ENCODE measurements at places on chromosomes 3 and 15.

DNA sequence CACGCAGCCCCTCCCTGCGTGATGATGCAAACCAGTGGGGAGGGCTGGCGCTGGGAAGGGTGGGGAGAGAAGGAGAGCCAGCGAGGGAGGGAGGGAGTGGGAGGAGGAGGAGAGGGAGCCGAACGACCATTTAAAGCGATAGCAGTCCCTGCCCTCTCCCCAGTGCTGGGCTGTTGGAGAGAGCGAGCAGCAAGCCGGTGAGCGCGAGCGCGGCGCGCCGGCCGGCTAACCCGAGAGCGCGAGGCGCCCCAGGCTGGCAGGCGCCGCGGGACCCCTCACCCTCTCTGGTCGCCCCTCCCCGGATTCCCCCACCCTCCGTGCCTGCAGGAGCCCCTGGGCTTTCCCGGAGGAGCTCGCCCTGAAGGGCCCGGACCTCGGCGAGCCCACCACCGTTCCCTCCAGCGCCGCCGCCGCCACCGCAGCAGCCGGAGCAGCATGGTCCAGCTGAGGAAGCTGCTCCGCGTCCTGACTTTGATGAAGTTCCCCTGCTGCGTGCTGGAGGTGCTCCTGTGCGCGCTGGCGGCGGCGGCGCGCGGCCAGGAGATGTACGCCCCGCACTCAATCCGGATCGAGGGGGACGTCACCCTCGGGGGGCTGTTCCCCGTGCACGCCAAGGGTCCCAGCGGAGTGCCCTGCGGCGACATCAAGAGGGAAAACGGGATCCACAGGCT lies at the start of gene GRM7:
Gene GRM7, plus strand, starts transcription at position 162 of the 671 bp plus-strand sequence.
- H3K36me3 ChIP-seq = no peaks in the 10 kb centered on the region
- H3K4me3 ChIP-seq = no peak within 1 kb of the TSS
- H3K27me3 ChIP-seq = peaks cover 18% of the 10 kb centered on the region

DNA sequence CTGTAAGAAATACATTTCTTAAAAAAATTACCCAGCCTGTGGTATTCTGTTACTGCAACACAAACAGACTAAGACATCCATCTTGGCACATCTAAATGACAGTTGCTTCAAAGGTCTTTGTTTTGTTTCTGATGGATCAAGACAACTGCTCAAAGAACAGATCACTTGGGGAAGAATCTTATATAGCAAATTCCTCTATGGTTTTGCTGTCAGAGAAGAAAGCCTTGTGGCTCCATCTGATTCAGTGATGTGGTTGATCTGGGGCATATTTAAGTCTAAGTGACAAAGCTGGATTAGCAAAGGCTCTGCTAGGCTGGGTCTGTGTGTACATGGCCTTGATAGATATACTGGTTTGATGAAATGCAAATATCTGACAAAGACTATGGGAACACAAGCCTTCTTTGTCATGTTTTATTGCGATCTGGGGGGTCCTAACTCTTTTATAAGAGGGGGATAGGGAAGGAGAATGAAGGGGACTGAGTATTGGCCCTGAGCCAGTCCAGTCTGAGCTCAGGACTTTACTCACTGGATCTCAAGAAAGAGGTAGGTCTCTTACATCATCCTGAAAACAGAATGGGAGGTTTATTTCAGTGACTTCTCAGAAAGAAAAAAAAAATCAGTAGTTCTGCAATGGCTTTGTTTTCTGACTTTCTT lies 14.3 kb upstream of the LIMD1 start:
- no peak overlapping the region for H3K27ac ChIP-seq
- H3K4me1 ChIP-seq = no peaks in the 10 kb centered on the region
- no peaks in the 10 kb centered on the region for H3K36me3 ChIP-seq

DNA sequence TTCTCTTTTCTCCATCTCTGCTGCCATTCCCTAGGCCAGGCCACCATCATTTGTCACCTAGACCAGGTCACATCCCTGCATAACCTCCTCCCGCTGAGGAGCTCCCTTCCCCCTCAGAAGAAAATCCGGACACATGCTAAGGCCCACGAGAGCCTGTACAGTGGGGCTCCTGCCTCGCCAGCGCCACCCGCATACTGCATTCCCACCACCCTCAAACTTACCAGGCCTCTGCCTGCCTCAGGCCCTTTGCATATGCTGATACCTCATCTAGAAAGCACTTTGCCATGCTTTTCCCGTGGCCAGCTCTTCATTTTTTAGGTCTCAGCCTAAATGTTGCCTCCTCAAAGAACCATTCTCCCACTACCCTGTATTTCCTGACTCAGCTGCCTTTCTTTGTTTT lies 220.1 kb upstream of the CTDSPL start:
- no peaks in the 10 kb centered on the region for H3K4me1 ChIP-seq
- no peak overlapping the region for H3K27ac ChIP-seq
- H3K36me3 ChIP-seq = peaks cover 3% of the 10 kb centered on the region
- peaks cover 22% of the 10 kb centered on the region for H3K27me3 ChIP-seq
- no peak for DNase-seq

GRCh38 chr3:104102386-104102785 lies 1264.3 kb upstream of the ALCAM start:
- no peak for DNase-seq
- H3K36me3 ChIP-seq = no peaks in the 10 kb centered on the region
- H3K4me3 ChIP-seq = no peak overlapping the region
- H3K27me3 ChIP-seq = peaks cover 12% of the 10 kb centered on the region
- H3K27ac ChIP-seq = no peak overlapping the region

DNA sequence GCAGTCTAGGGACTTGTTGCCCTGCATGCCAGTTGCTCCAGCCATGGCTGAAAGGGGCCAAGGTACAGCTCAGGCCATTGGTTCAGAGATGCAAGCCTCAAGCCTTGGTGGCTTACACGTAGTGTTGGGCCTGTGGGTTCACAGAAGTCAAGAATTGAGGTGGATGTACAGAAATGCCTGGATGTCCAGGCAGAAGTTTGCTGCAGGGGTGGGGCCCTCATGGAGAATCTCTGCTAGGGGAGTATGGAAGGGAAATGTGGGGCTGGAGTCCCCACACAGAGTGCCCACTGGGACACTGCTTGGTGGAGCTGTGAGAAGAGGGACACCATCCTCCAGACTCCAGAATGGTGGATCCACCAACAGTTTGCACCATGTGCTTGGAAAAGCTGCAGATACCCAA lies 10.6 kb upstream of the B3GNT5 start:
- no peaks in the 10 kb centered on the region for H3K27me3 ChIP-seq
- H3K4me3 ChIP-seq = no peak overlapping the region
- no peaks in the 10 kb centered on the region for H3K36me3 ChIP-seq
- no peak overlapping the region for H3K27ac ChIP-seq
- DNase-seq = no peak
- no peaks in the 10 kb centered on the region for H3K4me1 ChIP-seq

All from T-helper 17 cell (primary cell).